ENCODE measurements at places on chromosomes 12 and 14.

- DNase-seq, result no peak
These were observed 39.8 kb downstream of the LIMA1 start for GRCh38 chr12:50243507-50243906.

- no peak for DNase-seq
These were observed at the start of gene PKP2 for GRCh38 chr12:32896432-32897280. Gene PKP2 (minus strand): TSS chr12:32896777. CDS start chr12:32896731, 46 bp downstream.

DNA sequence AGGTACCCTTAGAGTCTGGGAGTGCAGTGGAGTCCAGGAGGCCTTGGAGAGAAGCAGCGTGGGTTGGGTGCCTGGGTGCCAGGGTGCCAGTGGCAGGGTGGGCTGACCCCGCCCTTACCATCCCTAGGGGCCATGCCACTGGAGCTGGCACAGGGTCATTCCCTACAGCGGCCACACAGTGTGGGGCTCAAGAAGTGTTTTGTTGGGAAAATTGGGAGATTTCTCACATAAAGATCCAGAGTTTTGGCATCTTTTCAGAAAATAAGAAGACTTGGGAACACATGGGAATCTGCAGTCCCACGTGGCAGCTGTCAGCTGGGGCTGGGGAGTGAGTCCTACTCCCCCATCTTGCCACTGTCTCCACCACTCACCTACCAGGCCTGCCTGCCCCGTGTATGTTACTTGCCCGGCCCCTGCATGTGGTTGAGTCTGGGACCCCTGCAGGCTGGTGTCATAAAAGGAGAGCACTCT, 4.2 kb downstream of the VASH1 start:
- no peak for DNase-seq

DNA sequence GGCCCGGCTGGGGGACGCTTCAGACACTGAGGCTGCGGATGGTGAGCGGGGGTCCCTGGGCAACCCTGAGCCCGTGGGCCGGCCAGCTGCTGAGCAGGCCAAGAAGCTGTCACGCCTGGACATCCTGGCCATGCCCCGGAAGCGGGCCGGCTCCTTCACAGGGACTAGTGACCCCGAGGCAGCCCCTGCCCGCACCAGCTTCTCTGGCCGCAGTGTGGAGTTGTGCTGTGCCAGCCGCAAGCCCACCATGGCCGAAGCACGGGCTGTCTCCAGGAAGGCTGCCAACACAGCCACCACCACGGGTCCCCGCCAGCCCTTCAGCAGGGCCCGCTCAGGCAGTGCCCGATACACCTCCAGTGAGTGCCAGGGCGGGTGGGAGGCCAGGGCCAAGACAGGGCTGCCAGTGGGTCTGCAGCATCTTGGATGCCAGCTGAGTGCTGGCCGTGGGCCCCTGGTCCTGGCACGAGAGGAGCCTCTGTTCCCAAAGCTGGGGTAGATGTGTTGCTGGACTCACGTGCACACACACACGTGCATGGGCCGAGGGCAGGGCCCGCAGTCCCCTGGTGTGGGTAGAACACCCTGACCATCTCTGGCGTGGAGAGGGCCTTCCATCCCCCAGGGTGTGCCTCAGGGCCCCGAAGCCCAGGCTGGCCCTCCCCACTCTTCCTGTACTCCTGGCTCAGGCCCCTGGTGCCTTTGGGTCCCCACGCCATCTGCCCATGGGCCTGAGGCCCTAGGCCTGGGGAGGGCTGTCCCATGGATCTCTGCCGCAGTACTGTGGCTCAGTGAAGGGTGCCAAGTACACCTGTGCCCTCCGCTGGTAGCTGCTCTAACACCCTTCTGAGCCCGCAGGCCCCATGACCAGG, 22.8 kb downstream of the CEP170B start:
- DNase-seq, result no peak

DNA sequence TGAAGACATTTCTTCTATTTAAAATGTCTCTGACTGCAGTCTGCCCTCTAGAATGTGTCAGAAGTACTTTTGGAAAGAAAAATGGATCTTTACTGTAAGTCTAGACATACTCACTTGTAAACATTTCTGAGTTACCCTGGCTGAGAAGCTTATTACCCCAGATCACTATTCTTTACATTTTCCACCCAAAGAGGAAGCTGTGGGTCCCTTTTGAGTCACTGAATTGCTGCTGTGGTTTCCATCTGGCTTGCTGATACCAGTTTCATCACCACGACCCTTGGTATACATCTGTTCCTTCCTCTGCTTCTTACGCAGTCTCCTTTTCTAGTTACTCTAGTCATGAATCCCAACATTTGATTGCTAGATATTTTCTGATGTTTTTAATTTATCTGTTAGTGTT, 20.2 kb upstream of the CLEC4D start:
- DNase-seq, result no peak

DNA sequence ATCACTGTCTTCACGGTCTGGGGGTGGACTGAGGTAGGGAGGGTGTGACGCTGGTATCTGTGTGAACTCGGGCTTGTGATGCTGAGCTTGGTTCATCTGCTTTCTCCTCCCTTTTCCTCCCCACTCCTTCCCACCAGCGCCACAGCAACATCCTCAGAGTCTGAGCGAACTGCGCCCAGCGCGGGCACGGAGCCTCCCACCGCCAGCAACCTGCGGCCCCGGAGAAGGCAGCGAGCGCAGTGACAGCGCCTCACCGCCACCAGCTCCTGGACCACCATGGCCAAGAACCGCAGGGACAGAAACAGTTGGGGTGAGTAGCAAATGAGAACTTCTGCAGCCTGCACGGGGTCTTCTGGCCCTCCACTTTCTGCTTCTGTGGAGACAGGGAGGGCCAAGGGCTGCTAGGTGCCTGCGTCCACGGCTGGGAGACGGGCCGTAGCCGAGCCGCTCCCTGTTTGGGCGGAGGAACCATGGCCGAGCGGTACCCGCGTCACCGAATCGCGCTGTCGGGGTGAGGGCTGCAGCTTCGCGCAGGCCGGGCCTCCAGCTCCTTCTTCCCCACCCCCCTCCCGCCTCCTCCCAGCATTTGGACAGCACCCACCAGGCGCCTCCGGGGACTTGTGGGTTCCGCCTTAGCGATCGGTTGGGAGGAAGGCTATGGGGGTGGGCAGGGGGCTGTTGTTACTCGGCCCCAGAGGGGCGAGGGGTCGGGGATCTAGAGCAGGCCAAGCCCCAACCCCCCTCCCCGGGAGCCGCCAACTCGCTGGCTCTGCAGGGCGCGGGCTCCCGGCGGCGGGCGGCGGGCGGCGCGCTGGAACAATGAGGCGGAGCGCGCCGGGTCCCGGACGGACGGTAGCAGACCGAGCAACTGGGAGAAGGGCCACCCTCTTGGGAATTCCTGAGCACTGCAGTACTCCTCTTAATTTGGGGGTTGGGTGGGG, at the start of gene ATL1:
Gene ATL1, plus strand, starts transcription at position 156 of the 941 bp plus-strand sequence. Its CDS starts 121 bp downstream, at position 277.
- DNase-seq, result peak; percentile 63

- DNase-seq, result no peak
These were observed 4.8 kb downstream of the ASCL4 start for GRCh38 chr12:107779077-107779831.

DNA sequence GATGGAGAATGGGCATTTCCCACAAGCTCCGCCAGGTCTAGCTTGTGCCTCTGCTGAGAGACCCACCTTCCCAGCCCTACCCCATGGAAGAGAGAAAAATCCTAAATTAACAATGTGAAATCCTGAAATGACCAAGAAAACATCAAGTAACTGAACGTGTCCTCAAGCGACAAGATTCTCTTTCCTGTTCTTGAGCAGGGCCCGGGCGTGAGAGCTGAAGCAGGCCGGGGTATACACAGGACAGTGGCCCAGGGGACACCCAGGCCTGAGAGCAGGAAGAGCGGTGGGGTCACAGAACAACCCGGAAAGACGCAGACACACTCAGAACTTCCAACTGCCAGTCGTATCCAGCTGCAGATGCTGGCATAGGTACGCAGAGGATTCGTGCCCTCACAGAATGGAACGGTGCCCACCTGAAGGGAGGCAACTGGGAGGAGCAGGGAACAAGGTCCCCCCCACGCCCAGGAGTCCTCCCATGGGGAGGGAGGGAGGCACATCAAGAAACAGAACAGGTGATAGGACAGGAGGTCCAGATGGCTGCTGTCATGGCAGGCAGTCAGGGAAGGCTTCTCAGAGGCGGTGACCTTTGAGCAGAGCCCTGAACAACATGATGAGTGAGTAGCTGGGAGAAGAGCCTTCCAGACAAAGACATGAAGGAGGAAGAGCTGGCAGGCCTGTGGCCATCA, 9.1 kb downstream of the RIMBP2 start:
- no peak for DNase-seq

DNA sequence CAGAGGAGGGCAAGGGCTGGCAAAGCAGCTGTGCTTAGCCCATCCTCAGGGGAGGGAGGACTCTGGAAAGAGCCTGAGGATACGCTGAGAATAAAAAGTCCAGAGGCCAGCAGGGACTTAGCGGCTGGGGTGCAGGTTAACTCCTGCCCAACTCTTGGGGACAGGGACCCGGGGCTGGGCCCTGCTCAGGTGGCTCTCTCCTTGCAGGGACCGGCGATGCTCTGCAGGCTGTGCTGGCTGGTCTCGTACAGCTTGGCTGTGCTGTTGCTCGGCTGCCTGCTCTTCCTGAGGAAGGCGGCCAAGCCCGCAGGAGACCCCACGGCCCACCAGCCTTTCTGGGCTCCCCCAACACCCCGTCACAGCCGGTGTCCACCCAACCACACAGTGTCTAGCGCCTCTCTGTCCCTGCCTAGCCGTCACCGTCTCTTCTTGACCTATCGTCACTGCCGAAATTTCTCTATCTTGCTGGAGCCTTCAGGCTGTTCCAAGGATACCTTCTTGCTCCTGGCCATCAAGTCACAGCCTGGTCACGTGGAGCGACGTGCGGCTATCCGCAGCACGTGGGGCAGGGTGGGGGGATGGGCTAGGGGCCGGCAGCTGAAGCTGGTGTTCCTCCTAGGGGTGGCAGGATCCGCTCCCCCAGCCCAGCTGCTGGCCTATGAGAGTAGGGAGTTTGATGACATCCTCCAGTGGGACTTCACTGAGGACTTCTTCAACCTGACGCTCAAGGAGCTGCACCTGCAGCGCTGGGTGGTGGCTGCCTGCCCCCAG, 2.8 kb downstream of the B3GNT4 start:
- DNase-seq, result no peak

DNA sequence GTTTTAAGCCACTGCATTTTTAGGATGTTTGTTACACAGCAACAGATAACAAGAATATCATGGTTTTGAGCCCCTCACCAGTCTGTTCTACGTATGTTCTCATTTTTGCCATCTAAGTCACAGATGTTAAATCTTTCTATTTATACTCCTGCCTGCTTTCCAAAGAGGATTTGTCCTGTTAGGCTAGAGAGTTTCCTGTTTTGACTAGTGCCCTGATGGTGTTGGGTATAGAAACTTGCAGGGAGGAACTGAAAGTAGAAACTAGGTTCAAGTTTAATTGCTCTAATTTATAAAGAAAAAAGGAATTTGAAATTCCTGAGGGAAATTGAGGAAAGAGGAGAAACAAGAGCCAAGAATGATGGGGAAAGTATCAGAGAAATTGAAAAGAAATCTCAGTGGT, 74.4 kb upstream of the COCH start:
- no peak for DNase-seq

GRCh38 chr12:13411287-13411686, 214.8 kb downstream of the EMP1 start:
- no peak for DNase-seq

DNA sequence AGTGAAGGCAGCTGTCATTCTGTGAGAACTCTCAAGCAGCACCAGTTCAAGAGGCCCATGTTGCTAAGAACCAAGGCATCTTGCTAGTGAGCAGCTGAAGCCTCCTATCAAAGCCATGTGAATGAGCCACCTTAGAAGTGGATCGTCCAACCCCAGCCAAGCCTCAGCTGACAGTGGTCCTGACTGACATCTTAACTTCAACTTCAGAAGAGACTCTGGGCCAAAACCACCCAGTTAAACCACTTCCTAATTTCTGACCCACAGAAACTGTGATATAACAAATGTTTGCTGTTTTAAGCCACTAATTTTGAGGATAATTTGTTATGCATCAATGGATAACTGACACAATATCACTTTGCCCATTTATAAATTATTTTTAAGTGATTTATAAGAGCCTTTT, 256.0 kb downstream of the RPAP3 start:
- DNase-seq, result no peak

DNA sequence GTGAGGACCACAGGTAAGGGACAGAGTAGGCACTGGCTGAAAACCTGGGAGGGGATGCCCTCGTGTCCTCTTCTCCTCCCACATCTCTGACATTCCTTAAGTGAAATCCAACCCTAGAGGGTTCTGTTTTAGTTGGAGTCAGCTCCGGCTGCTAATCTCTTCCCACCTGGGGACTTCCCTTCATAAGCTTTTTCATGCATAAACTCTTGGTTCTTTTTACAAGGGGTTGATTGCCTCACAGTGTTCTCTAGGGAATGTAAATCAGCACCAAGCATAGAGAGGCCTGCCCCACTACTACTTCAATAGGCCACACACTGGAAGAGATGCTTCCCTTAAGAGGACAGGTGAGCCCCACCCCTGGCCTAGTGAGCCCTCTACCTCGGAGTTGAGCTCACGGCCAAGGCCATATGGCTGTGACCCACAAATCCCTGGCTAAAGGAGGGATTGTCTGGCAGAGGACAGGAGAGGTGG, 3.2 kb upstream of the SYNDIG1L start:
- DNase-seq, result no peak

- DNase-seq, result no peak
These were observed 84.7 kb downstream of the SLC41A2 start for GRCh38 chr12:104873374-104873773.

- no peak for DNase-seq
These were observed 5.8 kb upstream of the SLC48A1 start for GRCh38 chr12:47767216-47767724.

- DNase-seq, result no peak
These were observed 3.7 kb downstream of the ASB2 start for GRCh38 chr14:93972618-93973205.

DNA sequence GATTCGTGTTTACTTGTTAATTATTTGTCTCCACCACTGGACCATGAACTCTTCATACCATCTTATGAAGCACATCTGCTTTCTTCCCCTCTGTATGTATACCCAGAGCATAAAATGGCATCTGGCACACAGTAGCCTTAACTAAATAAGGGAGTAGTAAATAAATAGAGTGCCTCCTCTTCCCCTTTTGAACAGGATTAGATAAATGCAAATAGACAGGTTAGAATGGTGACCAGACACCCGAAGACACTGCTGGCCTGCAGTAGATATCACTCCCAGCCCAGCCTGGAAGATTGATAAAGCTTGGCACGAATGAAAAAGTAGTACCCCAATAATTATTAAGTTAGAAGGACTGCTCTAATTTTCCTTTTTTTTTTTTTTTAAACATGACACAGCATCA, 6.9 kb downstream of the GALNT4 start:
- DNase-seq, result no peak

DNA sequence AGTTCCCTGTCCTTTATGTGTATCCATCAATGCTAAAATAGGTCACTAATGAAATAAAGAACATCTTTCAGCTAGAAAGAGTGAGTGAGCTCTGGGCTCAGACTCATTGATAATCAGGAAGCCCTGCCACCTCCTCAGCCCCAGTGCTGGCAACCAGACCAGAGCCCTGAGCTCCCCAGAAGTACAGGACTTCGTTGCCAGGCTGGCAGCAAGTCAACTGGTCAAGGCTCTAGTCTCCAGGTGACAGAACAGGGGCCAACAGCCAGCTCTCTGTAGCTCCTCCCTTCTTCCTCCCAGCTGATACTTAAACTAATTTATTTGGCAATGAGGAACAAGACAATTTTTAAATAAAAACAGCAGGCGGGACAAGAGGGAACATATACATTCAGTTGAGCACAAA, 145.3 kb downstream of the EGLN3 start:
- no peak for DNase-seq
